Heart left ventricle (tissue), 16 donors: ENCODE measurements at places on chromosomes 5 and 9.

DNA sequence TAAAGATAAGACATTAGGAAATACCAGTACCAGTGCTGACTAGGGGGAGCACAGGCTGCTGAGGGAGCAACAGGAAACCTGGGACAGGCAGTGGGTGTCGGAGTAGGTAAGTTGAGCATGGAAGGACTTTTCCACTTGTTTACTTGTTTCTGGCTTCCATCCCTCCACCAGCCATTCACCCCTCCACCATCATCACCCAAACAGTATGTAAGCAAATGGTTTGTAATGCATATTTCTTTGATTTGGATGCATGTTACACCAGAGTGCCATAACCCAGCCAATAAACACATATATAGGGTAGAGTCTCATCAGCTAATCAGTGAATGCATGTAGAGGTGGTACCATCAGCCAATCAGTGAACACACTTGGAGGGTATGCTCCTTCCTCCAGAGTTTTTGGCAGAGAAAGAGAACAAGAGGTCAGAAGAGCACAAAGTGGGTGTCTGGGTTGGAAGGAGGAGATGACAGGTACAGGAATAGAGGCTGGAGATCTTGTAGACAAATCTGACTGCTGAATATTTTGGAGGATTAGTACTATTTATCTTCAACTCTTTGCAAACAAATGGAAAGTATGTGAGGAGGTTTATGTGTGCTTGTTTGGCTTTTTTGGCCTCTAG is 37.7 kb upstream of the PDE8B start:
- no peak for DNase-seq

GRCh38 chr9:137227054-137227852 is at the start of gene RNF224:
Gene RNF224 (plus strand): TSS chr9:137227502. CDS start chr9:137228336, 834 bp downstream.
- DNase-seq, result peak; percentile 71

DNA sequence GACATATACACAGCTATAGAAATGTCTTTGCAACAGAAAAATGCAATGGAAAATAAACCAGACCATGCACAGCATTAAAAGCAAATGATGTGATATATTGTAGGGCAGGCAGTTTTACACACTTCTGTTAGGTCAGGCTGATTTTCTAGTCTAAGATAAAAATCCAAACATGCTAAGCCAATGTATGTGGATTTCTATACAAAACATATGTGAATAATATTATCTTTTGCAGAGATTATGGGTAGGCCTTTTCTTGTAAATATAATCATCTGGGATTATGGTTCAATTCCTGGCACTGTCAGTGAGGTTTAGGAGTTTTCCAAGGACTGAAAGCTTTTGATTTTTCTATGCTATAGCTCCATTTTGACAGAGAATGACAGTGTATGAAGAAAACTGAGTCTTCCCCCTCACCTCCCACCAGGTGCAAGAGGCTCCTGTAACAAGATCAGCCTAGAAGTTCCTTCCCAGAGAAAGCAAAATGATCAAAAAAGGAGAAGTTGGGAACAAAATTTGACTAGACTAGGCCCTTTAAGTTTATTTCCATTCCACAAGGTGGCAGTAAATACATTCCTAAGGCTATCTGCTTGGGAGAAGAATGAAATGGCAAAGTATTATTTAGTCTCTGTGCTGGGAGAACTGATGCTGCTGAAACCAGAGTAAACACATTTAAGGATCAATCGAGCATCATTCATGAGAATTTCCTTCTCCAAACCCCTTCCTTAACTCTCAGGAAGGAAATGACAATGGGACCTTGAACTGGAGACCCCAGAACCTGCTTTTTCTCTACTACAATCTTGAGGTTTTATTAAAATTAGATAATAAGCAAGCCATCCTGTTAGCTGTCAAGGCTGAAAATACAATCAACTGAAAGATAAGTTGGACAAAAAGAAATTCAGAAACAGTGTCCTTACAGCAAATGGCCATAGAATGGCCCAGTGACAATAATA is 133.0 kb upstream of the TUT7 start:
- no peak for DNase-seq

- no peak for DNase-seq
These were observed 11.3 kb downstream of the IL4 start for GRCh38 chr5:132684922-132685720.

GRCh38 chr9:109401169-109401989 is 80.5 kb upstream of the EPB41L4B start:
- DNase-seq, result peak; percentile 32

GRCh38 chr5:151047814-151048425 is 27.5 kb downstream of the GPX3 start:
- no peak for DNase-seq

DNA sequence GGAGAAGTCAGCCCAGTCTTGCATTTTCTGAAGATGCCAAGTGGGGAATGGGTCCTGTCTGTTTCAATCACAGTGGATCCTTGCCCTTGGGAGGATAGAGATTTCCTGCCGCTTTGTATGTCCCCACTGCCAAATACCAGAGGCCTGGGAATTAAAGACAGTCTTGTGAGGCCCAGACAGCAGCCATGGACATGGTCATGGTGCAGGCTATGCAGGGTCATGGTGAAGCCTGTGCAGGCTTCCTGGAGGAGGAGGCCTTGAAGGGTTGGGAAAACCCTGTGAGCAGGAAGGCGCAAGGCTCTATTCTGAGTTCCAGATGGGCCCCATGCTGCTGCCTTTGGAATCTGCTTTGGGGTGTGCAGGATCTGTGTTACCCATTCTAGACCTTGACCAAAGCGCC is 57.3 kb upstream of the PITX1 start:
- DNase-seq, result peak; percentile 4

DNA sequence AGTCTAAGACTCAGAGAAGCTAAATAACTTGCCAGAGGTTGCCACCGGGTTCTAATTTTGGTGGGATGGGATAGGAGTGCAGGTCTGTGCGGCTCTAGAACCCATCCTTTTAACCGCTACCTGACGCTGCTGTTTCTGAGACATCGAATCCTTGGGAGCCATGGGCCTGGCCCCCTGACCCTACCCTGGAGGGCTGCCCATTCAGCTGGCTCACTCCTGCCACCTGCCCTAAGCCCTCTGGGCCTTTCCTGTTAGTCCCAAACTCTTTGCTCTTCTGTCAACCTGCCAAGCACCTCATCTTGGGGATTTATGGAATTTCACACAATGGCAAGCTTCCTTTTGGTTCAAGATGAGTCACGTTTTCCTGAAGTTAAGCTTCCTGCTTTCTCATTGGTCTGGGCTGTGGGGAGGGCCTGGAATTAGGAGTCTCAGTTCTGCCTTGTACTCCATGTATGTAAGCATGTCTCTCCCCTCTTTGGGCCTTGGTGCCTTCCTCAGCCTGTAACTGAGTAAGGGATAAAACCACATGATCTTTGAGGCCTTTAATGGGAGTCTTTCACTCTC is 26.6 kb downstream of the ENHO start:
- DNase-seq, result no peak

DNA sequence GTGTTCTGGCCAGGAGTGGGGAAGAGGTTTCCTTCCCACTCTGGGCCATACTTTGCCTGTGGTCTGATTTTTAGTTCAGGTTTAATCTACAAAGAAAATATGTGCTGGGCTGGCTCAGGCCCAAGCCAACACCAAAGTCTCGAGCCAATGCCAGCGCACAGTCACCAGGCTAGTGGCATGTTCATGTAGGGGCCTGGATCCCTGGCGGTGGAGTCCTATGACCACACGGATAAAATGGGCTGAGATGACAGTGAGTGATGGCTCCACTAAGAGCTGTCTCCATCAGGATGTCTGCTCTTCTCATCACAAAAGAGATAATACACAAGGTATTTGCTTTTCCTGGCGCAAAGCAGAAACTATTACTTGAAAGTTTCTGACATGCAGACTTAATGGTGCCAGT is 92.9 kb upstream of the PTPN3 start:
- peak; percentile 77 for DNase-seq

DNA sequence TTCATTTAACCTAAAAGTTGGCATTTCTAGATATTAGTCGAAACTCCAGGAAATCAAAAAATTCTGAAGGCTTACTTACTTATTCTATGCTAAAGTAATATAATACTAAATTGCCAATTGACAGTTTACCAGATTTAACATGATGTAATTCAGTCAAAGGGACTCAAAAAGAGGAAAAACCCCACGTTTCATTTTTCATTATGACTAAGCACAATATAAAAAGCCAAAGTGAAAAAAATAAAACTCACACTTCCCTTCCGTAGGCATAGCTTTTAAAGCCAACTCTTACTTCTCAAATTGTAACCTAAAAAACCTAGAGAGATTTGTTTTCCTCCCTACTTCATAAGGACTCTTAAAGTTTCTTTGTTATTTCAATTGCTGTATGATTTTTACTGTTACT is 146.6 kb downstream of the RAPGEF6 start:
- DNase-seq, result no peak

- no peak for DNase-seq
These were observed 9.9 kb upstream of the HSPA4 start for GRCh38 chr5:133041910-133042309.

DNA sequence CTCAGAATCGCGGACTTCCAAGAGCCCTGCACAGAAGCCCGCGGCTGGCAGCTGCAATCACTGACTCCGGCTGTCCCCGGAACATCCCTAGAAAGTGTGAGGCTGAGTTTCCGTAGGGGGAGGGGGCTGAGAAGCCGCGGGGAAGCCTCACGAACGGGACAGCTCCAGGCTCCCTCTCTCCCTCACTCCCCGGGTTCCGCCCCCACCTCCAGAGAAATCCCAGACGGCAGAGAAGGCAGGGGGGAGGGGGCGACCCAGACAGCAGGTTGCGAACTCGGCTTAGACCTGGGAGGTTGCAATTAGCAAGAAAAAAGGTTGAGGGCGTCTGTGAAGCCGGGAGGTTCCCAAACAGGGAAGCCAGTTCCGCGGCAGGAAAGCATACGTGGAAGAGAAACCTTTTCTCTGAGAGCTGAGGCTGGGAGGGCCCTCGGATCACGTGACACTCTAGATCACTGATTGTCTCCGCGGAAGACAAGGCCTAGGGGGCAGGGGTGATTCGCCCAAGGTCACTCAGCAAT is 73.8 kb upstream of the CPLX2 start:
- DNase-seq, result no peak

- DNase-seq, result no peak
These were observed 194.9 kb downstream of the PALM2AKAP2 start for GRCh38 chr9:109974918-109975276.

- DNase-seq, result no peak
These were observed 114.7 kb downstream of the SNX18 start for GRCh38 chr5:54632131-54632701.

- no peak for DNase-seq
These were observed 272.0 kb downstream of the PDE4D start for GRCh38 chr5:59621477-59621876.

DNA sequence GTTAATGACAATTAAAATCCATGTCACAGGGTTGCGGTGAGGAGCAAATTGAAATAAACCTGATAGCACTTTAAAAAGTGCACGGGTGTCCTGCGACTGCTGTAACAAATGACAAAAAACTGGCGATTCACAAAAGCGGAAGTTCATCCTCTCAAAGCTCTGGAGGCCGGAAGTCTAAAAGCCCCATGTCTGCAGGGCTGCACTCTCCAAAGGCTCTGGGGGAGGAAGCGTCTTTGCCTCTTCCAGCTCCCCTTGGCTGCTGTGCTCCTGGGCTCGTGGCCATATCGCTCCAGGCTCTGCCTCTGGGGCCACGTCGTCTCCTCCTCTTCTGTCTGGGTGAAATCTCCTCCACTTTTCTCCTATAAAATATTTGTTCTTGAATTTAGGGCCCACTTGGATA is 273.9 kb upstream of the IRX2 start:
- DNase-seq, result no peak

DNA sequence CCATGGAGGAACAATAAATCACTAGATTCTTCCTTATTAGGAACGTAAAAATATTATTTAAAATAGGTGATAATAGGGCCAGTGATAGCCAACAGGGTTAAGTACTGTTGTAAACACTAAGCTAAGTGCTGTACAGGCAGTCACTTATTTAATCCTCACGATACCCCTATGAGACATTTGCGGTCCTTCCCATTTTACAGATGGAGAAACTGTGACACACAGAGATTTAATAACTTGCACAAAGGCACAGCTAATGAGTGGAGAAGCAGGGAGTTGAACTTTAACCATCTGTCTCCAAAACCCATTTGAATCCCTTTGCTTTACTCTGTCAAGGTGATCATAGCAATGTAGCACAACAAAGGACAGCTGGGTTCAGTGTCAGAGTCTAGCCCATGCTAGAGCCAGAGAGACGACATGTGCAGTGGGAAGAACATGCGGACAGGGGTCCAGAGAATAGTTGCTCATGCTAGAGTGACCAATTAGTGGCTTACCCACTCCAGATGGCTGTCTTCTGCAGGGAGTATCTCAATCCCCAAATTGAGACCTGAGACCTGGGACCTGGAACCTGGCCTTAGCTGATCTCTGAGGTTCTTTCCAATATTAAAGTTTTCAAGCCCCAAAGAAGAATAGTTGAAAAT is 28.9 kb downstream of the STXBP1 start:
- DNase-seq, result no peak

- DNase-seq, result no peak
These were observed 89.1 kb upstream of the HAND1 start for GRCh38 chr5:154567155-154567554.

DNA sequence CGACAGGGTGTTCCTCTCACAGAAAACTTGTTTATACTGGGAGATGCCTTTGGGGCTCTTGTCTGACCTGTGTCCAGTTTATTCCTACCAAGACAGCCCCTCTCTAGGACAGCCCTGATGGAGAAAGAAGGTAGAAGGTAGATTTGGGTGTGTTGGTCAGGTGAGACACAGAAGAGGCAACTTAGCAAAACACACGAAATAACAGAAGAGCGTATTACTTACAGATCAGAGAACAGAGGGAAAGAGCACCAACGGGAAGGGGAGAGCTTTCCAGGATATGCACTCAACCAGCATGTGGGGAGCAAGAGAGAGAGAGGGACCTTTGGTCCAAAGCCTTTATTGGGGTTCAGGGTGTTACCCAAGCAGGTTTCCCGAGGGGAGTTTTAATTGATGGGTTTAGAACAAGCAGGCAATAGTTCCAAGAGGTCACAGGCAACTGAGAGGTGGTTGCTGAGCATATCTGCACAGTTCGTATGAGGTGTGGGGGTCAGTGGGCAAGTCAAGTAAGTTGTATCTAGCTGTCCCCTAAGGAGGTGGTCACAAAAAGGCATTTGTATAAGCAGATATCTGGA is 31.8 kb downstream of the BAAT start:
- DNase-seq, result no peak

- no peak for DNase-seq
These were observed 764 bp downstream of the CAMLG start for GRCh38 chr5:134738963-134739661.

- peak; percentile 89 for DNase-seq
These were observed 143.0 kb upstream of the ADRA1B start for GRCh38 chr5:159773062-159773924.

- DNase-seq, result no peak
These were observed 295.2 kb downstream of the ARHGAP26 start for GRCh38 chr5:143065185-143065965.

- DNase-seq, result no peak
These were observed 76.0 kb downstream of the VAV2 start for GRCh38 chr9:133916159-133916541.

GRCh38 chr9:35827486-35827885 is 1.0 kb downstream of the FAM221B start:
- no peak for DNase-seq

- peak; percentile 37 for DNase-seq
These were observed 33.4 kb upstream of the TTC1 start for GRCh38 chr5:159975462-159976019.
